ENCODE measurements at places on chromosomes 12 and 14.

DNA sequence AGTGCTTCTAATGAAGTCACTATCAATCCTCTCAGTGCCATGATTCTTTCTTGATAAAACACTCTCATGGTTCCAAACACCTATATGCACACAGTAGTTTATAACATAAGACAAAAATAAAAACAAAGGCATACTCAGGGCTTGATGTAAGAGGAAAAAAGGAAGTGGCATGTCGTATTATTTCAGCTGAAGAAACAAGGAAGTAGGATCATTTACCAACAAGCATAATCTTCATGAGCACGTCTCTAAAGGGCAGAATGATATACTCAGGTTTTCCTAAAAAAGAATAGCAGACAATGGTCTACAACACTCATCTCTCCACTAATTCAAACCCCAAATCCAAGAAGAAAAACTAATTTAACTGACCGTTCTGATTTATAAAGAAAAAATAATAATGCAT lies 33.9 kb downstream of the NUMB start:
- peak; percentile 20 for DNase-seq

- no peak for DNase-seq
These were observed 177.2 kb upstream of the NPAS3 start for GRCh38 chr14:32761381-32761968.

GRCh38 chr14:59055439-59056045 lies 132.9 kb upstream of the DAAM1 start:
- DNase-seq = peak; percentile 29

DNA sequence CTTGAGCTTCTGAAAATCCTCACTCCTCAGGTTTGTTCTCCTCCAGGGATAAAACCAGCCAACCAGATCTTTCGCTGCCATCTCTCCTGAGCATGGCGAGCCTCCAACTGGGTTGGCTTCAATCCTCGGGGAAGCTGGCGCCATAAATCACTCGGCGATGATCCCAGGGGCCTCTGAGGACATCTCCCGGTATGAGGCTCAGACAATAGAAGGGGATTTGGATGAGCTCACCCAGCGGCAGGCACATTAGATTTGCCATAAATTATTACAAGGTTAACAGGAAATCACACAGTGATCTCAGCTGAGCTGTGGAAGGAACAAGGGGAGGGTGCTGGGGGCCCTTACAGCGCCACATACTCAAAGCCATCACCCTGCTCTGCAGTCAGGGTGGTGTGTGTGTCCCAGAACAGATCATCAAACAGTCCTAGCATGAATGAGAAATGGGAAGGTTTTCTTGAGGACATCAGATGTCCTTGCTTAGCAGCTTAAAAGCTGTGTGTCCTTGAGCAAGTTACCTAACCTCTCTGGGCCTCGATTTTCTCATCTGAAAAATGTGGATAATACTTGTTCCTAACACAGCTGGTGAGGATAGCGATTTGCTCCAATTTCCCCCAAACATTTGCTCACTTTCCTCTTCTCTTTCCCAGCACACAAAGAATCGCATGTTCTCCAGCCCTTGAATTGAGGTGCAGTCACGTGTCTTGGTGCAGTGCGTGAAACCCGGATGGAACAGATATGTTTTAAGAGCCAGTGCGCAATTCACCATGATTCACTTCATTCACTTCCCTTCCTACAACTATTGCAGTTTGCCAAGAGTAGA lies 142.8 kb downstream of the SCARB1 start:
- DNase-seq = no peak

- DNase-seq = no peak
These were observed 71.6 kb downstream of the ERGIC2 start for GRCh38 chr12:29309320-29309902.
